Lower lobe of right lung (tissue), 2 donors: ENCODE measurements at places on chromosomes 12 and 14. TPM values are rescaled to one million over a fixed set of nuclear protein-coding genes. Genes with fewer than 3 reads are reported as not detected.

DNA sequence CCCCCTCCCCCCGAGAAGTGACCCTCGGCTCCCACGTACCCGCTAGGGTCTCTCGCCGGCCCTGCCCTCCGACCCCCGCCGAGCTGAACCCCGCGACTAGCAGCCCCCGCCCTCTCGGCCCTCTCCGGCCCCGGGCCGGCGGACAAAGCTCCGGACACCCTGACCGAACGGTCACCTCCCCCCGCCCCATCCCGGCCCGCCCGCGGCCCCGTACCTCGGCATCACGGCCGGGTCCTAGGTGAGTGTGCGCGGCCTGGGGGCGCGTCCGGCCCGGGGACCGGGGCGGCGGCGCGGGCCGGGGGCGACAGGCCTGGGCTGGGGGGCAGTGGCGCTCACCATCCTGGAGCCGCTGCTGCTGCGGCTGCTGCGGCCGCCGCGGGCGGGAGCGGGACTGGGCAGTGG lies at the start of gene FIGNL2:
Gene FIGNL2, minus strand, starts transcription at position 393 of the 402 bp plus-strand sequence. CDS start 26,305 bp downstream, outside the sequence.
- no peak for DNase-seq

- no peak for DNase-seq
These were observed 401 bp upstream of the IPO4 start for GRCh38 chr14:24189059-24189375.

The AQP5 gene
- total RNA-seq: 6.4 TPM

The TAS2R42 gene
- not detected for total RNA-seq

The CPNE8 gene
- 33.0 TPM for total RNA-seq

The PLEKHD1 gene
- 0.47 TPM for total RNA-seq

- no peak for DNase-seq
These were observed 28.2 kb downstream of the ST8SIA1 start for GRCh38 chr12:22306311-22306710.

GRCh38 chr12:49304161-49304560 lies 9.2 kb downstream of the PRPH start:
- no peak for DNase-seq

- no peak for DNase-seq
These were observed 56.2 kb downstream of the PHETA1 start for GRCh38 chr12:111312708-111313107.

- DNase-seq: no peak
These were observed 17.1 kb downstream of the SYNE3 start for GRCh38 chr14:95499354-95499750.

DNA sequence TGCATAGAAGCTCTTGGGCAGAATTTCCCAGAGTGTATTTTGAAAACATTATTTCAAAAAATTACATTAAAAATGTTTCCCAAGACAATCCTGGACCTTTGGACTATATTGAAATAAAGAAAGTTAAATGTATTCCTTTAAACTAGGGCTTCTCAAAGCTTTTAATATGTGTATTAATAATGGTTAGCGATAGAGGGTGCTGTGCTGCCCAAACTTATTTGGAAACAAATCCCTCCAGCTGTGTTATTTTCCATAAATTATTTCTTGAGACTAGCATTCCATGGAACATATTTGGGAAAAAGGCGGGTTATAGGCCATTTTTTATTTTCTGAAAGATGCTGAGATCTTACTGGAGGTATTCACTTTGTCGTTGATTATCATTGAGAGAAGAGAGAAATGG lies 397.8 kb upstream of the MIS18BP1 start:
- no peak for DNase-seq

The TRHDE gene
- total RNA-seq: 12.5 TPM

DNA sequence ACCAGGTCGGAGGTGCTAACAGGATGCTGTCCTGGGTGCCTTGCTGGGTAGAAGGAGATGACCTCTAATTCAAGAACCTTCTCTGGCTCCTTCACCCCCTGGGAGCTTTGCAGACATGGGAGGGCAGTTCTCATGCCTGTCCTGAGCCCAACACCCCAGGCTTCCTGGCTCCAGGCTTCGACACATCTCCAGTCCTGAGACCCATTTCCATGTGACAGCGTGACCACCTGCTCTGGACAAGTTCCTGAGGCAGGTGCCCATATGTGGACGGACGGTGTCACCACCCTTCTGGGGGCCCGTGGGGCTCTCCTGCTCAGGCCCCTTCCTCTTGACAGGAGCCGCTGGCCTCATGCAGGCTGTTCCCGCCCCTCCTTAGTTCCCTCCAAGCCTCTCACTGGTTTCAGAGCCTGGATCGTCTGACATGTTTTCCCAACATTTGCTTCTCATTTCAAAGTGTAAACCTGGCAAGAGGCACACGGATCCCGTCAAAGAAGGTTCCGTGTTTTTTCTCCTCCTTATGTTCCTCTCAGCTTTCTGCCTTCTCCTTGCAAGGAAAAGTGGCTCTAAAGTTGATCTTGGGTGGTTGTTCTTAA lies 291.9 kb upstream of the RTL1 start:
- DNase-seq: no peak

GRCh38 chr12:122870163-122870842 lies 25.6 kb downstream of the VPS37B start:
- no peak for DNase-seq

The ANKRD33 gene
- total RNA-seq: not detected

The DLK1 gene
- total RNA-seq: not detected

DNA sequence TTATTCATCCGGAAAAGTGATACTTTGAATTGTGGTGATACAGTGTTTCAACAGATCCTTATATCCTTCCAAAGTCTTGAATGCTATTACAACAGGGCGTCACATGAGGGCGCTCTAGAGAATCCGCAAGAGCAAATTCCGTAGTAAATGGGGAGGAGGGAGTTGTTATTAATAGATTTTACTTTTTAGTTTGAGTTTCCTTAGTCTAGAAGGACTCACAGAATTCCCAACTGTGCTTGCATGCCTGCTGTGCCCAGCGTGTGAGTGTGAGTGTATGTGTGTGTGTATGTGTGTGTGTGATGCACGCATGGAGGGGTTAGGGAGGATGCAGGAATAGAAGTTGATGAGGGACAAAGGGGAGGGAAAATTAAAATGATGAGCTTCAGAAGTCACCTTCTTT lies 375.3 kb downstream of the C12orf75 start:
- no peak for DNase-seq

The GAS2L3 gene
- total RNA-seq: 19.4 TPM

GRCh38 chr12:109830267-109830666 lies 2.9 kb downstream of the TRPV4 start:
- no peak for DNase-seq

The PDZRN4 gene
- total RNA-seq: 1.6 TPM

DNA sequence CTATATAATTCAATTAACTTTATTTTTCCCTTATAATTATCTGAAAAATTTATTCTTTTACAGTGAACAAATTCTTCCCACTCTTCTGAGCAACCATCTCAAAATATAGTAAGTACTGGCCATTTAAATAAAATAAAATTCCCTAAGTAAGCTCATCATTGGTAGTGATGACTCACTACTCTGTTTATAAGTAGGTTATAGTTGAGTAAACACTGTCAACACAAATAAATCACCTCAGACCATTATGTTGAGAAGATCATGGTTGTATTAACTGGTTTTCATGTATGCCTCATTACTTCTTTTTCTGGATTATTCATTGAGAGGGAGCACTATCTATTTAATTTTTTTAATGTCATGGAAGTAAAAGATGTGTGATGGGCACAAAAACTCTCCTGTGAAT lies 220.5 kb downstream of the SEC23A start:
- no peak for DNase-seq

DNA sequence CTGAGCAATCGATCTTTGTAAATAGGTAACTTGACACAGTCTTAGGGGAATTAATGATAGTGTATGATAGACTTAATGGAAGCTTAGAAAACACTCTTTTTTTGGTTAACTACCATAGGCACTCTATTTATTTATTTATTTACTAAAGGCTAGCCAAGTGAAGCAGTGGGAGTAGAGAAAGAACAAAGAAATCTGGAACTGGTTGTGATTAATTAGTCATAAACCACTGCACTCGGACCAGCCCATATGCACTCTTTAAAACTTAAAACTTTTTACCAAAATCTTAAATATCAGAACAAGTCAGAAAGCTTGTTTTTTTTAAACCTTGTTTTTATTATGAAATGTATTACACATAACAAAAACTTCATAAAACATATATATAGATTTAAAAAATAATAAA lies 49.5 kb upstream of the SRP54 start:
- DNase-seq: no peak

- DNase-seq: no peak
These were observed 56.1 kb downstream of the RERG start for GRCh38 chr12:15165012-15165659.

The NFE2 gene
- 13.5 TPM for total RNA-seq

DNA sequence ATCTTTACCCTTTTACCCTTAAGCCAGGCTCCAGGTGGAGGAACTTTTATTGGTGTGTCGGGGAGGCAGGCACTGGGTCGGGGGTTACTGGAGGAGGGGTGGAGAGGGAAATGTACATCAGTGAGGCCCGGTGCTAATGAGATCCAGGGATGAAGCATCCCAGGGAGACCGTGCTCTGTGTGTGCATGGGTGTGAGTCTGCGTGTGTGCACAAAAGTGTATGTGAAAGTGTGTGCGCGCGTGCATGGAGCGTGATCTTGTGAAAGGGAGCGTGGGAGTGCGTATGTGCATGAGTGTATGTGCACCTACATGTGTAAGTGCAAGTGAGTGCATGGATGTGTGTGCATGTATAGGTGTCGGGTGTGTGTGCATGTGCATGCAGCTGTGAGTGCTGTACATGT lies 55.3 kb downstream of the AACS start:
- DNase-seq: no peak

DNA sequence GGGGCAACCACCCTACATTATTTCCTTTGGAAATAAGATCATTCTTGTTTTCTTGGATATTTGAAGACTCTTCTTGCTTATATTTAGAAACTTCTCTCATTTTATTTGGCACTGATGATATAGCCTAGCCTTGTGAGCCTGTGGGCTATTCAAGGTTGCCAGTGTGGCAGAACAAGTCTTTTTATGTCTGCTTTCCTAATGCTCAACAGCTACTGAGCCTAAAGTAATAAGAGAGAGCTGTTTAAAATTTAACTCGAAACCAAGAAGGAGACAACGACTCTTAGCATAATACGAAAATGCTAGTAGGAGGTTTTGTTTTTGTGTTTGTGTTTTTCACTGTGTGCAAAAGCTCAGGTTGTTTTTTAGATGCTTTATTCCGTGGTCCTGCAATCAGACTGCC lies 104.0 kb upstream of the CPM start:
- no peak for DNase-seq

DNA sequence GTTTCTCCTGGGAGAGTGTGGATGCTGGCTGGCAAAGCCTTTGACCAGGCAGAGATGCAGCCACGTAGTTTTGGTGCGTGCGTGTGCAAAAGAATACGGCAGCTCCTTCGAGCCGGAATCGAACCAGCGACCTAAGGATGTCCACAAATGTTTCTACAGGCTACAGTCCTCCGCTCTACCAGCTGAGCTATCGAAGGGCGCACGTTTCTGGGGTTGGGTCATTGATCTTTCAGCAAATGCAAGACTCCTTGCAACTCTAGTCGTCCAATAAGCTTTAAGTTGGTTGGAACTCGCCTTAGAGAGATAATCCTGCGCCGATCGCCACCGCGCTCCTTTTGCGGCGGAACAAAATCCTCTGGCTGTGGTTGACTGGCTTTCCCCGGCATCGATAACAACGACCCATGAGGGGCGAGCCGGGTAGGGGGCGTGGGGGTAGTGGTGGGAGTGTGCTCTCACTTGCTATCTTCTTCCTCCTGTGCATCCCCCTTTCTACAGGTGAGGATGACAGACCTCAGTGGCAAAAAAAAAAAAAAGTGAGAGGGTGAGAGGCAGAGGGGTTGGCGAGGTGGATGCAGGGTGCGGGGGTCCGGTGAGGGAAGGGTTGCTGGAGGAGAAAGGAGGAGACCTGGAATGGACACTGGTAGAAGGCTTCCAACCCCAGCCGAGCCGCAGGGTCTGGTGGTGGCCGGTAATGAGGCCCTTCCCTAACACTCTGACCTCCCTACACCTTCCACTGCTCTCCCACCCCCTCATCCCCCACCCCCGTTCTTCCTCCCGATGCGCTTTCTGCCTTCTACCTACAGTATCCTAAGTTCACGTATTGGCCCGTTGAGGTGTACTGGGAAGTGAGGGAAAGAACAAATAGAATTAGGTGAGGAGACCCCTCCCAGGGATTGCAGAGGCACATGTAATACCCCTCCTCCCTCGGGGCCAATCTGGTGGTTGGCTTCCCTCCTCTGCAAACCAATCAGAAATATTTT lies 11.8 kb upstream of the OR6S1 start:
- no peak for DNase-seq

DNA sequence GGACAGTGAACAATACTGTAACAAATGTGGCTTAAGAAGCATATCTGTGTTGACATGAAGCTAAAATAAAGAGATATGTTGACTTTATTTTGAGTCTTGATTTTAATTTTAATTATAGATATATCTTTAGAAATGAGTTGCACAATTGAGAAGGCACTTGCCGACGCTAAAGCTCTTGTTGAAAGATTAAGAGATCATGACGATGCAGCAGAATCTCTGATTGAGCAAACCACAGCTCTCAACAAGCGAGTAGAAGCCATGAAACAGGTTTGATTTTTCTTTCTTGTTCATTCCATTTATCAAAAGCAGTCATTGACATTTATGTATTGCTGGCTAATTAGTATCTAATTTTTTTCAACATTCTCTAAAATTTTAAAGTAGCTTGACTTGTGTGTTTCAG lies 15.8 kb downstream of the FGFR1OP2 start:
- DNase-seq: no peak

GRCh38 chr14:51805541-51805940 lies 54.9 kb upstream of the GNG2 start:
- DNase-seq: no peak

The SLC6A13 gene
- total RNA-seq: 5.0 TPM

The C12orf54 gene
- total RNA-seq: 0.53 TPM

The ATXN3 gene
- total RNA-seq: 47.9 TPM

DNA sequence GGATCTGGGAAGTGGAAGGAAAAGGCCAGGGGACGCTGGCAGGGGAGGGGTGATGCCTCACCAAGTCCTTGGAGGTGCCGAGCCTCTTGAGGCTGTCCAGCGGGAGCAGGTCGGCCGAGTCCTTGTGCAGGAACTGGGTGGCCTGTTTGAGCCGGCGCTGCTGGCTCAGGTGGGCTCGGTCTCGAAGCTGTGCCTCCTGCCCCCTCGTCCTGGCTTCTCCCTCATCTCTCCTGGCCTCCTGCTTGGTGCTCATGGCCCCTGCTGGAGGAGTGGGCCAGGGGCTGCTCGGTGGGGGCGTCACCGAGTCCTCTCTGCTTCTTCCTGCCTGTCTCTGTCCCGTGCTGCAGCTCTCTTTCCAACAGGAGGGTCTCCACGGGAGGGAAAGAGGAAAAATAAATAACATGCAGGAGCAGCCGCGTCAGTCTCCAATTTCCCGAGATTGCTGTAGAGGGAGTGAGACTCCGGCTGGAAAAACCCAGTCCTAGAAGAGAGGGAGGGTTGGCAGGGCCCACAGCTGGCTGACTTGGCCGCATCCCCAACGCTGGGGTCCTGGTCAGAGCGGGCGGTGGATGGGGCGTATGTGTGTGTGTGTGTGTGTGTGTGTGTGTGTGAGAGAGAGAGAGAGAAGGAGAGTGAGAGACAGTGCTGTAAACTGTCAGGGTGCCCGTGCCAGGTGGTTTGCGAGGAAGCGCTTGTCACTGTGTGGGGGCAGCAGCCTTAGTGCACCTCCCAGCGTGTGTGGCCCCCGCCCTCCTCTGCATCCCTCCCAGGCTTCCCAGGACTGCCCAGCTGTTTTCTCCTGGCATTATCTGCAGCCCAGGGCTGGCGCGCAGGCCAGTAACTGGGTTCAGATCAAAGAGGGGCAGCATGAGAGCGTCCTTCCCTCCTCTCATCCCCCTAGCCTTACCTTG lies at the start of gene NRIP2:
Gene NRIP2, minus strand, starts transcription at position 455 of the 911 bp plus-strand sequence. Its CDS starts 52 bp downstream, at position 403.
- DNase-seq: no peak
